ENCODE measurements at places on chromosomes 3 and 15.
A peak's percentile ranks its signal among the peaks of the same experiment; 100 is the strongest.

DNA sequence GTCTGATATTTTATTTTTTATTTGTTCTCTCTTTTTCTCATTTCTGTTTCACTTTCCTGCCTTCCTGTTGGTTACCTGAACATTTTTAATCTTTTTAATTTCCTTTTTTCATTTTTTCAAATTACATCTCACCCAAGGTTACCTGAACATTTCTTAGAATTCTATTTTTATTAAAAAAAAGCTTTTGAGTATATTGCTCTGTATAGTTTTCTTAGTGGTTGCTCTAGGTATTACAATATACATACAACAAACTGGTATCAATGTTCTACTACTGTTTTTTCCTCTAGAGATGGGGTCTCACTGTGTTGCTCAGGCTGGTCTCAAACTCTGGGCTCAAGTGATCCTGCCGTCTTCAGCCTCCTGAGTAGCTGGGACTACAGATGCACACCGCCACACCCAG is 79.4 kb downstream of the DHX30 start:
- DNase-seq = no peak

DNA sequence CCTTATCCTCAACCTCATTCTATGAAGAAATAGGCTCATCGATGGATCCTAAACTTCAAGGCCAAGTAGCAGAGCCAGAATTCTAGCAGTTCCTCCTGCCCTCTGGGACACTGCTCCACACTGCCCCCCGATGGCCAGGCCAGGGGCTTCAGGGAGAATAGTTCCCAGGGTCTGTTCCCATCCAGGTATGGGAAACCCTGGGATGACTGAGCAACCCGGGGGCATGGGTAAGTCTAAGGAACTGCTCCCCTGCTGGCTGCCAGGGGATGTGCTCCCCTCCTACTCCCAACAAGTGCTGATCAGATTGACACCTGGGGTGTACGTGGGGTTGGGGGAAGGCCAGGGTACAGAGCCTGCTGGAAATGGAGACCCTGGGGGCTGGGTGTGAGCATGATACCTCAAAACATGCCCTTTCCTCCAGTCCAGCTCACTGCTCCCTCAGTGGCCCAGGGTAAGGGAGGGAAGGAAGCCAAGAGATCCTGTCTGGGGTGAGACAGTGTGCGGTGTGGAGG is 7.6 kb downstream of the ULK3 start:
- peak; percentile 91 for DNase-seq

GRCh38 chr3:125381743-125382142 is 6.6 kb upstream of the ZNF148 start:
- DNase-seq = no peak

- DNase-seq = no peak
Observed at GRCh38 chr15:98330692-98331435, 317.5 kb upstream of the IGF1R start.

DNA sequence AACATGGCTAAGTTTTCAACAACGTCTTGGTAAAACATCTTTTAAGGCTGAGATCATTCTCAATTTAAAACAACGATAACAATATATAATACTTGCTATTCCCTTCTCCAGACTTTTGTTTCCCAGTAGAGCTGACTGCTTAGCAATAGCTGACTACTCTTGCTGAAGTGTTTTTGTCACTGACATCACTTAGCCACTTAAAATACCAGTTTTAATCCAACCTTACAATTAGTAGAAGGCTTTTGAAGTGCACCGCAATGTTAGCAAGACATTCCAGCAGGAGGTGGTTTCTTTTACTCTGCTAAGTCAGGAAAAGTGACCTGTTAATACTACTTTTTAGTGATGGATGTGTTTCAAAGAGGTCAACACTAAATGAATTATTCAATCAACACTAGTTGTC is 28.7 kb upstream of the GBE1 start:
- DNase-seq = no peak

DNA sequence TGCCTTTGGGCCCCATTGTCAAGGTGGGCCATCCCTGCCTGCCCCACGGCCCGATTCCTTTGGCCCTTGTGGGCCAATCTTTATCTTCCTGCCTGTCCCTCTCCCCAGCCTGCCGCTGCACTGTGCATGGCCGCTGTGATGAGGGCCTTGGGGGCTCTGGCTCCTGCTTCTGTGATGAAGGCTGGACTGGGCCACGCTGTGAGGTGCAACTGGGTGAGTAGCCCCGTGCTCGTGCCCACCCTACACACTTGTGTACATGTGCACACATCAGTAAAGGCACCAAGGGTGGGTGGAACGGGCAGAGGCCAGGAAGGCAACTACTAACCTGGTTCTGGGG is 12.2 kb downstream of the NT5DC2 start:
- no peak for DNase-seq

- no peak for DNase-seq
Observed at GRCh38 chr3:31729573-31729972, 196.8 kb downstream of the STT3B start.

DNA sequence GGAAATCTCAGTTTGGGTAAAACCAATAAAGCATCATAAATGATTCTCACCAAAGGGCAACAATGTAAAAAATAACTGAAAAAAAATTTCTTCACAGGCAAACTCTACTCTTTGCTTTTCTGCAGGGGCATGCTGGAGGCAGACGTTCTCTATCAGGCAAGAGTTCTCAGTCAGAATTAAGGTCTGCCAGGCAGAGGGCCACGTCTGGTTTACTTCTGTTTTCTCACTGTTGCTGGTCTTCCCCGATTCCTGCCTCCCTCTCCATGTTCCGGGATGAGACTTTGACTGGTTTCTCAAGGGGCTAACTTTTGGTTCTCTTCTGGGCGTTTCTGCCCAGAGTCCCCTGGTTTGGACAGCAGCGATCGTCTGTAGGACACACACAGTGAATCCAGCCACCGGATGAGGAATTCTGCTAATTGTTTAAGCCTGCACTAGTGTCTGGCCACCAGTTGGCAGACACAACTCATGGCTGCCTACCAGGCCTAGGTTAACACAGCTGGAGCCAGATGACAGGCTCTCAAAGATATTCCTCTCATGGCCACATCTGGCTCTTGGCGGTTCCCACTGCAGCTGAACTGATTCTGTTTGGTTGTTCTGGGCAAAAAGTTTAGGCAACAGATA is 273.1 kb downstream of the FOXP1 start:
- no peak for DNase-seq

DNA sequence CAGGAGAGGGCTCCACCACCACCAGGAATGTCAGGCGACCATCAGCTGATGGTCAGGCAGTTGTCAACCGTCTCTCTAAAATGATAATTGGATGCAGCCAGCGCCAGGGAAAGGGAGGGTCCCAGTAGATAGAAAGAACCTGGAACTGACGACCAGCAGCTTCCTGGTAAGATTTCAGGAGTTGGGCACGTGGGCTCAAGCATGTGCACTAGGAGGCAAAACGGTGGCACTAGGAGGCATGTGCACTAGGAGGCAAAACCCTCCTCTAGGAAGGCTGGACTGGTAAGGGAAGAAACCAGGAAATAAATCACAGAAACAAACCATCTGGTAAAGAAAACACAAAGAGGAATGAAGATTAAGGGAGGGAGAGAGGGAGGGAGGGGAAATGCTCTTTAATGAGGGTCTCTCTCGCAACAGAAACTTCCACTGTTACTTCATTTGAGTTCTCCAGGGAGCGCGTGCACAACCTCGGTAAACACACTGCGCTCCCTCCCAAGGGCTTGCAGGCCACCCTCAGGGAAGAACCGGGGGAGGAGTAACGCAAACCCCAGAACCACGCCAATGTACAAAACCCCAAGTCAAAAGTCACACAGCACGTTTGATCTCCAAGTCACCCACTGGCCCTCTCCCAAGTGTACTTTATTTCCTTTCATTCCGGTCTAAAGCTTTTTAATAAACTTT is 116.7 kb downstream of the XXYLT1 start:
- no peak for DNase-seq

- DNase-seq = no peak
Observed at GRCh38 chr15:89125088-89125826, 37.0 kb downstream of the ABHD2 start.
